Right hindlimb (tissue), 1 donor: ENCODE measurements at places on chromosomes 6 and 20.

GRCh38 chr6:14721103-14721758, 524.6 kb upstream of the JARID2 start:
- DNase-seq, result no peak

GRCh38 chr6:111175109-111175508, 87.8 kb downstream of the SLC16A10 start:
- DNase-seq, result no peak

GRCh38 chr6:6243846-6244245, 76.6 kb downstream of the F13A1 start:
- no peak for DNase-seq

DNA sequence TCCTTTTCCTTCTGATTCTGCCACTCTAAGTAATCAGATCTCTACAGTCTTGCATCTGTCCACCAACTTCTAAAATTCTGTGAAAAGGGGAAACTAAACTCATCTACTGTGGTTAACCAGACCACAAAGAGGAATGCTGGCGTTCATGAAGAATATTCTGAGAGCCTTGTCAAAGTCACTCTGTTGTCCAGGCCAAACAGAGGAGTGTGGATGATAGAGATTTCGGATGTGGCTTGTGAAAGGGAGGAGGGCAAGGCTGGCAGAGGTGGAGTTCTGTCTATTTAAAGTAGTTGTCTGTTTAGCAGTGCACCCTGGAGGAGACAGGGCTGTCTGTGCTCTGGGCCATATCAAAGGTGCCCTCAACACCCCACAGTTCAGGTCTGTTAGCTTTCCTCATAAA, 33.9 kb downstream of the CCN2 start:
- DNase-seq, result no peak

- DNase-seq, result peak; percentile 54
Observed at GRCh38 chr6:108133594-108134179, 32.1 kb upstream of the NR2E1 start.

- DNase-seq, result no peak
Observed at GRCh38 chr20:38844963-38845362, 39.5 kb downstream of the PPP1R16B start.

DNA sequence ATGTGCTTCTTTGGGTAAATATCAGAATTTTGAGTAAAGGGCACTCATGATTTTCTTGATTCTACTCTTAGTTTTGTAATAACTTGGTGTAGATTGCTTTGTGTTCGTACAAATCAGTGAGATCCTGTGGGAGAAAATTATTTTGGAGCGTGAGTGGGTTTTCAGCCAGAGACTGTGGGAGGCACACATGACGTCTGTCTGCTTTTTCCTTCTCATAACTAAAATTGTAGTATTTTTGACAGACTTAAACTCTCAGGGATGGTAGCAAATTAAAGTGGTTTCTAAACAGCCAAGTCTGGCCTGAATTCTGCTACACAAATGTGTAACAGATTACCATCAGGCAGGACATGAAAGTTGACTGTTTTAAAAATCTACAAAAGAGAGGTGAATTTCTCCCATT, 222.6 kb downstream of the OTOR start:
- no peak for DNase-seq

DNA sequence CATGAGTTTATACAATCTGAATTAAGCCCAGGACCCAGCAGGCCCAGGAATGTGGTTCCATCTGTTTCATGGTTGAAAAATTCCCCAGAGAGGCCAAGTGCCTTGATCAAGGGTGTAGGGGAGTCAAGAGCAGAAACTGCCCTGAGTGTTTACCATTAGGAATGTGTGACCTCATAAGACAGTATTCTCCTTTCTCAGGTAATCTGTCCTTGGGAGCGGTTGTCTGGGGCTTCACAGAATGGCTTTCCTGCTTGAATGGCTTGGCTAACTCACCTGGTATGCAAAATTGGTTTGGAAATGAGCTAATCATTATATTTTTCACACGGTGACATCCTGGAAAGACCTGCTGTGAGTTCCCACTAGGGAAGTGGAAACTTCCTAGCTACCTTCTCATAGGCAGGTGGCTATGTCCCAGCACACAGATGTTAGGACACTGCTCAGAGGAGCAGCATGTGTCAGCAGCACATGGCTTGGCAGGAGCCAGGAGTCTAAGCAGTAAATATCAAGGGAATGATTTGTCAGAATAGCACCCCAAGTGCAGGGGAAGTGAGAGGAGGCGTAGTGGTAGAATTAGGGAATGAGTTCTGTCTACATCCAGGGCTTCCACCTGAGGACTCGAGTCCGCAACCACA, 17.7 kb downstream of the CLIC5 start:
- DNase-seq, result no peak

GRCh38 chr6:21668795-21669194, 75.2 kb downstream of the SOX4 start:
- DNase-seq, result no peak

- no peak for DNase-seq
Observed at GRCh38 chr6:47865206-47865605, 83.4 kb downstream of the OPN5 start.

DNA sequence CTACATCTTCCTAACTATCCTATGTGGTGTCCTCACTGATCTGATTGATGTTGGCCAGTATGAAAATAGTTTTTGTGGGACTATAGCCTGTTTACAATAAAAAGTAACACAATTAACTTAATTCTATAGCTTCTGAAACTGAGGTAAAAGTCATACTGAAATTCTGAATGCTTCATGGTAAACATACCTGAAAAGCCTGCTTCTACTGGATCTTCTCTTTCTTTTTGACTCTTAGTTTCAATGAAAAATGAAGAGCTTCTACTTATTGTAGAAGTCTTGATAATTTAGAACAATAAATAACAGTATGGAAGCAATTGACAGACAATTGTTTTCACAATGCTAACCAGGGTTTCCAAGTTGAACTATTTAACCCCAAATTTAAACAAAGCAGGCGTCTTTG, 383.9 kb upstream of the MMS22L start:
- DNase-seq, result no peak

DNA sequence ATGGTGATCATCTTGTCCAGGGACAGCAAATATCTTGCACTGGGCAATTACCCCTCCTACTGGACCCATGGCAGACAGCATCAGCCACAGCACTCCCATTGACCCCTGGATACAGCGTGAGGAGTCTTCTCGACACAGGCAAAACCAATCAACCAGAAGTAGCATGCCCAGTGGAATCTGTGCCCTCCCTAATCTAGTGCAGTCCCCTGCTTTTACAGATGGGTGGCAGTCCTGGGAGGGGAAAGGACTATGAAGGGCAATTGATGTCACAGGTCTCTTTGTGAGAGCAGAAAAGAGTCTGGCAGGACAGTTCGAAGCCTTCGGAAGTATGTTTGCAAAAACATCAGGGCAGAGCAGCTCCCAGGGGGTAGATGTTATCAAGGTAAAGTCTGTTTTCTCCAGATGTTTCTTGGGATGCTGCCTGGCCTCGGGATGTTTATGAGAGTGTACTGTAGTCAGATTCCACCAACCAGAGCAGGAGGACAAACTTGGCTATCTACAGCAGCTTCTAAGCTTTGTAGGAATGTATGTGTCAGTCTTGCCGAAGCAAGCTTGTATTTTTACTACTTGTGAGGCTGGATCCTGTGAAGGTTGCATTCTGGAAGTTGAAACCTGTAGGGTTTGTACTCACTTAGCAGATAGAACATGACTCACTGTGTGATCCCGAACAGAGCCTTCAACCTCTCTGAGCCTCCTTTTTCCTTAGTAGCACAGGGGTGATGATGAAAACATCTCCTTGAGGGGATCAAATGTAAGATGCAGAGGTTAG, 63.0 kb upstream of the MYL9 start:
- DNase-seq, result no peak

DNA sequence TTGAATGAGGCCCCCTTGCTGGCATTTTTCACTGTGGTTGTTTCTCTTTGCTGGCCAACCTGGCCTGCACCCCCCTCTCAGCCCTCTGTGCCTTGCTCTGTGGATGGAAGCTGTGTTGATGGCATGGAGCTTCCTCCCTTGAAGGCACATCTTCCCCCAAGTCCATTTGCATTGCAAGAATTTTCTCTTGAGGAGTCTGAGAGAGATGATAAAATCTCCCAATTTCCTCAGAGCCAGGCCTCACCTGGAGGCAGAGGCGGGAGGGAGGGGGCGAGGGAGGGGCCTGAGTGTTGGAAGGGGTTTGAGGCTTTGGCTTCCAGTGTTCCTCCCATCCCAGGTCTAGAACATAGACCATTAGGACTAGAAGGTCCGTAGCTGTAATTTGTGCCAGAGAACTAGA, 175.1 kb downstream of the SCP2D1 start:
- DNase-seq, result no peak

DNA sequence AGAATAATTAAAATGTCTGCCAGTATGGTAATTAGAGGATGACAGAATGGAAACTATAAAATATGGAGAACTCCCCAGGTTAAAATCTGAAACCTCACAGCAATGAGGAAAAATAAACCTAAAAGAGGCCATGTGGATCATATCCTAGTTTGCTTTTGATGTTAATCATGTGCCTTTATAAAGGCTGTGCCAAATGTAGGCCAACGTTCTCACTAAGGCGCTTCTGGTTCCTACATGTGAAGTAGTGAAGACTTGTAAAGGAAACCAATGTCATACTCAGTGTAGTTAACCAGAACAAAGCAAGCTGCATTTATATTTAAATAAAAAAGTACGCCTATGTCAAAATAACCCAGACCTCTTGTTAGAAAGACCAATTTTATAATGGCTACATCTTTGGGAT, 113.7 kb upstream of the FAM184A start:
- no peak for DNase-seq

- no peak for DNase-seq
Observed at GRCh38 chr20:44603327-44603726, 20.9 kb downstream of the PKIG start.

DNA sequence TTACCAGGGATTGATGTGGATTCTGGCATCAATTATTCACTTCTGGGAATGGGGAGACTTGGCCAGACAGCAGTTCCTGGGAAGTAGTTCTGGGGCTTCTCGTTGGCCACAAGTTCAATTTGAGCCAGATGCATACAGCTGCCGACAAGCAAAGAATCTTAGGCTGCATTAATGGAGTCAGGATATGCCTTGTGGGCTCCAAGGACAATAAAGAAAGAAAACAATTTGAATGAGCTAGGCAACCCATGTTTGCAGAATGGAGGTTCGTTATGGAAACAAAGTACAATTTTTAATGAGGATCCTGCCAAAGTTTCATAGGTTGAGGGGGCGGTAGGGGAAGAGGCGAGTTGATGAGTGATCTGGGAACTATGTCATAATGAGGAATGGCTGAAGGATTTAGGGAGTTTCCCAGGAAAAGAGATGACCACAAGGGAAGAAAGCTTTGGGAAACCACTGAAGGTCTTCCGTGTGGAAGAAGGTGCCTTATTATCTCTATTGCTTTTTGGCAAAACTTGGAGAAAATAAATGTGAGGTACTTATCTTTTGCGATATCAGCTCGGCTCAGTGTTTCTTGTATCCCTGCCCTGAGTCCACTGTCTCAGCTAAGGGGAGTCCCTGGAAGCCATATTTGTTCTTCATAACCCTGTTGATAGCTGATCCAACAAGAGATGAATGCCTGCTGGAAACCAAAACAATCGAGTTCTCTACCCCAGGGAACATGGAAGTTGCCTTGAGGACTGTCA, 181.0 kb upstream of the ZNF217 start:
- peak; percentile 83 for DNase-seq

- DNase-seq, result no peak
Observed at GRCh38 chr6:156767603-156768467, 9.3 kb upstream of the ARID1B start.

DNA sequence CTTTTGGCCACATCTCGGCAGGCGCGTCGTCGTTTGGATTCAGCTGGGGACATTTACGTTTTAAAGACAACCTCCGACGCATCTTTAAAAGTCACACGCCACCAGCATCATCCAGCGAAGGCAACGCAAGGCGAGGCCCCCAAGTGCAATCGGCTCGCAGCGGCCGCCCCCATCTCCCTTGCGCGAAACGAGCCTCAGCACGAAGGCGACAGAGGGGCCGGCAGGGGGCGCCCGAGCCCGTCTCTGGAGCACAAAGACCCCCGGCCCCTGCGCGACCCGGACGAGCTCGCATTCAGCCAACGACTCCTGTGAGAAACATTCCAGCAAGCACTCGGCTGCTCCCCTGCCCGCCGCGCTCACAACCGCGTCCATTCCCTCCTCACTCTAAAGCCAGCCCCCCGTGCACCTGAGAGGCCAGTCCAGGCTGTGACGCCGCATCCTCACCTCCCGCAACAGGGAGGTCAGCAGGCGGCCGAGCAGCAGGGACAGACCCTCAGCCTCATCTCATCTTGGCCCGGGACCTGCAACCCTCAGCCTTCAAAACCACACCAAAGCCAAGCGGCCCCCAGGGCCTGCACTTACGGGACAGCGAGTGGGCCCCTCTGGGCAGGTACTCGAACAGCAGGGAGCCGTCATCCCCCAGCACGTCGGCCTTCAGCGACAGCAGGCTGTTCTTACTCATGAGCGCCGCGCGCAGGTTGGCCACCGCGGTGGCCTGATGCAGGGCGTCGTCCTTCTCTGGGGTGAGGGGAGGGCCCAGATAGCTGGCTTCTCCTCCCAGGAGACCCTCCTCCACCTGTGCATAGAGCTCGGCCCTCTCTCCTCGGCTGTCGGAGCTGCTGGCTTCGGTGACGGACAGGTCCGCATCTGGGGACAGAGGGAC, 35.8 kb downstream of the SLC2A4RG start:
- DNase-seq, result peak; percentile 83

DNA sequence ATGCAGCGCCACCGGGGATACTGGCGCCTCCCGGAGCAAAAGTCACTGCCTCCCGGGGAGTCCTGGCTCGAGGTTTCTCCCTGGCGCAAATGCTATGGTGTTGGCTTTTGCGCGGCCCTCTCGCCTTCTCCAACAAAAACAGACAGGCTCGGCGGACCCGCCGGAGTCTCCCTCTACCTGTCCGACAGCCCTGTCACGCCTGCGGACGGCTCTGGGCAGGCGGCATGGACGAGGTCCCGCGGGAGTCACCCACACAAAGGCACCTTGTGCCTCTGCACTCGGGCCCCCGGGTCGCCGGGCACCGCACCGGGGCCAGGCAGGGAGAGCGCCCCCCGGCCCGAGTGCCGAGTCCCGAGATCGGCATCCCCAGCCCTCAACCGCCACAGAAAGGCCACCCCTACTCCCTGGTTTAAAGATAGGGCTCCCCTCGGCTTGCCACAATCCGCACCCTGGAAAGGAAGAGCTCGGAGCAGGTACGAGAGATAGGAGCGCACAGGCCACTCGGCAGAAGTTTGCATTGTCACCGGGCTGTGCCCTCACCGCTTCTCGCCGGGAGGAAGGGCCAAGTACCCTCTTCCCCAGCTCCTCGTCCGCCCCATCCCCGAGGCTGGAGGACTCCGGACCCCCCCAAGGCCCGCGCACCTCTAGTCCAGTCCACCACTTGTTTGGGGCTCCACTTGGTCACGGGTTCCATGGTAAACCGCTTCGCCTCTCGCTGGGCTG, 903 bp downstream of the CNKSR3 start:
- DNase-seq, result peak; percentile 69
